ENCODE measurements at places on chromosomes 1 and 21.

- no peak for DNase-seq
Measured at GRCh38 chr21:24869862-24870261, 737.4 kb downstream of the MRPL39 start.

DNA sequence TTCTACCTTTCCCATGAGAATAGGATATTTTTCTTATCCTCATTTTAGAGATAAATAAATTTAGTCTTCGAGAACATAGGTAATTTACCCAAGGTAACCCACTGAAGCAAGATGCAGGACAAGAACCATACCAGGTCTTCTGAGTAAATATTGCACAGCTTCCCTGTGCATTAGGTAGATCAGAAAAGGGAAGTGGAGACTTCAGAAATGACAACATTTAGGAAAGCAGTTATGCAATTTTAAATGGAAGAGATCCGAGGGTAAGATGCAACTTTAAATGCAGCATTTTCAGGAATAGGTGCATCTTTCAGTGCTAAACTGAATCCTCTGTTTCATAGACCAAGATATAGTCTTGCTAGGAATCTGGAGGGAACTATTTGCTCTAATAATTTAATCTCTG lies 206.4 kb upstream of the SGIP1 start:
- DNase-seq, result peak; percentile 44

DNA sequence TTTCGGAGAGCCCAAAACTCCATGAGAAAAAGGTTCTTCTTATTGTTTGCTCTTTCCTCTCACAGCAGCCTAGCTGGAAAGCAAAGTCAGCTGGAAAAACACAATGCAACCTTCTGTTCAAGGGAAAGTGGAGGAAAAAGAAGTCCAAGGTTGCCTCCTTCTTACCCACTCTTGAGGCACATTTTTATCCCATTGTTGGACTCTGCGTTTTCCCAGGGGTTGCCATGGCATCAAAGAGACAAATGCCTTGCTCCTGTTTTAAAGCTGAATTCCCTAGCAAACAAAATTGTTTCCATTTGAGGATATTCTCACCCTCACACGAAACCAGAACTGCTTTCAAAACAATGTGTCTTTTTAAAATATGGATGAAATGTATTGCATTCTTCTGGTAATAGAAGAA lies 45.1 kb upstream of the PALMD start:
- DNase-seq, result no peak

DNA sequence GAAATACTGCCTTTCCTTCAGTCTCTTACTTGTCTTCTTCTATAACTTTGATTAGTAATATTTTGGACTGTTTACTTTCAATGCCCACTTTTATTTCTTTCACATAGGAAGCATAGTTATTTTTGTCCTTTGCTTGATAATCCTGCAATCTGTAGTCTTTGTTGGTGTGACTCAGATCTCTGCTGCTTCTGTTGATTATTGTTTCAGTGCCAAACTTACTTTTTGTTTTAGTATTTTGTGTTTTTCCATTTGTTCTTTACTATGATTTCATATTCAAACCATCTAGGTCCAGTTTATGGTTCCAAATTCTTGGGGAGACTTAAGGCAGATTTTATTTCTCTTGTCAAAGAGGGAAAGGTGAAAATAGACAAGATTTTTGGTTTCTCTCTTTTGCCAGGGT lies 399.9 kb downstream of the HLX start:
- DNase-seq, result no peak

DNA sequence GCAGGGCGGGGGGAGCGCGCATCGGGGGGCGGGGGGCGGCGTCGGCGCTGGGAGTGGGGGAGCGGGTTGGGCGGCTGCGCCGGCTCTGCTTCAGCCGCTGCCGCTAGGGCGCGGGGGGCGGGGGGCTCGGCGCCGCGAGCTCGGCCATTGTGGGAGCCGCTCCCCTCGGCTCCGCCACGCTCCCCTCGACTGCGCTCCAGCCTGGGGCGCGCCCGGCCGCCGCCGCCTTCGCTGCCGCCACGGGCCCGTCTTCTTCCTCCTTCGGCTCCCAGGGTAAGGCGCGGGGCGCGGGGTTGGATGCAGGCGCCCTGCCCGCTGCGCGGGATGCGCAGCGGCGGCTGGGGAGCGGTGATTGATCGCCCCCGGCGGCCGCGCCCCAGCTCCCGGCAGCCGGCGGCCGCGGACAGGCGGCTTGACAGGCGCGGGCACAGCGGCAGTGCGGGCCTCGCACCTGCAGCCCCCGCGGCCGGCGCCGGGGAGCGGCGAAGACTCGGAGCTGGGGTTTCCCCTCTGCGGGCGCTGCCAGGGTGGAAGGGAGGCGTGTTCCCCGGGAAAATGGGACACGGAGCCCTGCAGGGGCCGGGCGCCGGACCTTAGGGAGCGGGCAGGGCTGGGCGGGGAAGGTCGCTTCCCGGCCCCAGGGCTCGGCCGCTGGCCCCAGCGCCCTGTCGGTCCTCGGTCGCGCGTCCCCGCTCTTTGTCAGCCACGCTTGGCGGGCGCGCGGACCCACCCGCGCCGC lies 55.3 kb downstream of the NDUFS5 start:
- peak; percentile 25 for DNase-seq

Data from KBM-7 (cell line).